ENCODE measurements at places on chromosomes 16 and 17.
A peak's percentile ranks its signal among the peaks of the same experiment; 100 is the strongest.

DNA sequence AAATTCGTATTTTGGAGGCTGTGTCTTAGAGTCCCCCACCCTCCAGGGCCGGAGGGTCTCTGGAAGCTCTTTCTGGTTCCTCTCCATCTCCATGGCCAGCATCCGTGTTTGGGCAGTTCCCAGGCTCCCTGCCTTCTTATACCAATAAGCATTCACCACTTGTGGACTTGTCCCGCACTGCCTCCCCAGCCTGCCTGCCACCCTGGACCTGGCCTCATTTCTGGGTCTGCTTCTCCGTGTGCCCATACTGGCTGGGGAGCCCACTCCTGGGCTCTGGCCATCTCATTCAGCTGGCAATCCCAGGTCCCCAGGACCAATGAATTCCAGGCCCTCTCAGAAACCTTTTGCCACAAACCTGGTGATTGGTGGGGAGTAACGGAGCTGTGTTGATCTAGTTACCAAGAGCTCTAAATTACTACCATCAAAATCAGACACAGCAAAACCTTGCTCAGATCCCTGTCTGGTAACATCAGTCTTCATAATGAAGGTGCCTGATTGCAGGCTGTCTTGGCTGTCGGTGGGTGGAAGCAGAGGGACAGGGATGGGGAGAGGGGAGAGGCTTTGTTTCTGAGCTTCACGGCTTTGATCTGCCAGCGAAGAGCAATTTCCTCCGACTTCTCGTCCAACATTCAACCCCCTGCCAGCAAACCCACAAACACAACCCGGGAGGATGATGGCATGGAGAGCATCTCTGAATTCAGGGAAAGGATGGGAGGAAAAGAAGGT, 27.7 kb upstream of the CRHR1 start:
- DNase-seq = no peak

GRCh38 chr17:77435272-77436057, 294.7 kb downstream of the SEC14L1 start:
- no peak for DNase-seq

GRCh38 chr17:33460781-33461450, 167.8 kb upstream of the ASIC2 start:
- no peak for DNase-seq

DNA sequence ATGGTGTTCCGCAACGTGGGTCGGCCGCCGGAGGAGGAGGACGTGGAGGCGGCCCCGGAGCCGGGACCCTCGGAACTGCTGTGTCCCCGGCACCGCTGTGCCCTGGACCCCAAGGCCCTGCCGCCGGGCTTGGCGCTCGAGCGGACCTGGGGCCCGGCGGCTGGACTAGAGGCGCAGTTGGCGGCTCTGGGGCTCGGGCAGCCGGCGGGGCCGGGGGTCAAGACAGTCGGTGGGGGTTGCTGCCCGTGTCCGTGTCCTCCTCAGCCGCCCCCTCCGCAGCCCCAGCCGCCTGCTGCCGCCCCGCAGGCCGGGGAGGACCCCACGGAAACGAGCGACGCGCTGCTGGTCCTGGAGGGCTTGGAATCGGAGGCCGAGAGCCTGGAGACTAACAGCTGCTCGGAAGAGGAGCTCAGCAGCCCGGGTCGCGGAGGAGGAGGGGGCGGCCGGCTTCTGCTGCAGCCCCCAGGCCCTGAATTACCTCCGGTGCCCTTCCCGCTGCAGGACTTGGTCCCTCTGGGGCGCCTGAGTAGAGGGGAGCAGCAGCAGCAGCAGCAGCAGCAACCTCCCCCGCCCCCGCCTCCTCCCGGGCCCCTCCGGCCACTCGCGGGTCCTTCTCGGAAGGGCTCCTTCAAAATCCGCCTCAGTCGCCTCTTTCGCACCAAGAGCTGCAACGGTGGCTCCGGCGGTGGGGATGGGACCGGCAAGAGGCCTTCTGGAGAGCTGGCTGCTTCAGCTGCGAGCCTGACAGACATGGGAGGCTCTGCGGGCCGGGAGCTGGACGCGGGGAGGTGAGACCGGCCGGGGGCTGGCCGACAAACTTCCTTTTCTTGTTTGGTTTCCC, 821 bp downstream of the SOCS7 start:
- peak; percentile 35 for DNase-seq

DNA sequence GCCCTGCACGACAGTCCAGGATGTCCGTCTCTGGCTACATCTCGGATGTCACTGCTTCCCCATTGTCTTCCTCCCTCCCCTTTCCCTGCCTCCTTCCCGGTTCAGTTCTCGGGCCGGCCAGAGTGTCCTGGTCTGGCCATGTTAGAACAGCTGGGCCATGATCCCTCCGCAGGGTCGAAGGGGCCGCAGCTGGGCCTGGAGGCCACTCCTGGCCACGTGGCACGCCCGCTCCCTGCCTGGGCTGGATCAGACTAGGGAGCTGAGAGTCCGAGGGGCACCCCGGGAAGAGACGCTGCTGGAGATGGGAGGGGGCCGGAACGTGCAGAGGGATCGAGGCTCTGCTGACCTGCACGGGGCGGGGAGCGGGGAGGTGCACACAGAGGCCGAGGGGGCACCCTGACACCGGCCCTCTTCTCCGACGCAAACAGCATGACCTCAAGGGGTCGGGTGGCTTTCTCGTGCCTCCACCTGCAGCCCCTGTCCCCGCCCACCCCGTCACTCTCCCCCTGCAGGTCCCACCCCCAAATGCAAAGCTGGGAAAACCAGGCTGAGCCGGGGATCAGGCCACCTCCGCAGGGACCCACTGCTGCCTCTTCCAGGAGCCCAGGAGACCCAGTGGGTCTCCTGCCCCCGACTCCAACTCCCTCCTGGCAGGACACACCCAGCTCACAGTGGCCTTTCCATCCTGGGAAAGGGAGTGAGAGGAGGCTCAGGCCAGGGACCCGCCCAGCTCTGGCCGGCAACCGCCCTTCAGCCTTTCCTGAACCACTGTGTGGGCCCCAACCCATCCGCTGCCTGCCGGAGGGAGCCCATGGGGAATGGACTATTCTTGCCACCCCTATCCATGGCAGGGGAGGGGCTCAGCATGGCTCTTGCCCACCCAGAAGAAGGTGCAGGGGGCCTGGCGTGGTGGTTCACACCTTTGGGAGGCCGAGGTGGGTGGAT, 38.5 kb downstream of the CTU2 start:
- DNase-seq = no peak

GRCh38 chr16:9092978-9093344, 1.5 kb downstream of the HAPSTR1 start:
- DNase-seq = peak; percentile 18

DNA sequence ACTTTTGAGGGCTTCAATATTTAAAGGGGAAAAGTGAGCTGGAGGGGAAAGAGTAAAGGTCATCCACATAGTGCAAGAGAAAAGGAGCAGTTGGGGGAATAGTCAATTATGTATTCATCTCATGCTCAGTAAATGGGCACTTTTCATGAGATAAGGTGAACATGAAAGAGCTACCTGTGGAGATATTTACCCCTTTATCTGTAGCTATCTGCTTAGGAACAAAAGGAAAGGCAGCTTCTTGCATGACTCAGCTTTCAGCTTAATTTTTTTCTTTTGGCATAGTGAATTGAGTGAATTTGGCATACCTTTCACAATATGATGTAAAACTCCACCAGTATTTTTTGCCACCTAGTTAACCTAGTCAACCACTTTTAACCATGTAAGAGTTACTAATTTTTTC, 26.4 kb downstream of the CPD start:
- DNase-seq = no peak

DNA sequence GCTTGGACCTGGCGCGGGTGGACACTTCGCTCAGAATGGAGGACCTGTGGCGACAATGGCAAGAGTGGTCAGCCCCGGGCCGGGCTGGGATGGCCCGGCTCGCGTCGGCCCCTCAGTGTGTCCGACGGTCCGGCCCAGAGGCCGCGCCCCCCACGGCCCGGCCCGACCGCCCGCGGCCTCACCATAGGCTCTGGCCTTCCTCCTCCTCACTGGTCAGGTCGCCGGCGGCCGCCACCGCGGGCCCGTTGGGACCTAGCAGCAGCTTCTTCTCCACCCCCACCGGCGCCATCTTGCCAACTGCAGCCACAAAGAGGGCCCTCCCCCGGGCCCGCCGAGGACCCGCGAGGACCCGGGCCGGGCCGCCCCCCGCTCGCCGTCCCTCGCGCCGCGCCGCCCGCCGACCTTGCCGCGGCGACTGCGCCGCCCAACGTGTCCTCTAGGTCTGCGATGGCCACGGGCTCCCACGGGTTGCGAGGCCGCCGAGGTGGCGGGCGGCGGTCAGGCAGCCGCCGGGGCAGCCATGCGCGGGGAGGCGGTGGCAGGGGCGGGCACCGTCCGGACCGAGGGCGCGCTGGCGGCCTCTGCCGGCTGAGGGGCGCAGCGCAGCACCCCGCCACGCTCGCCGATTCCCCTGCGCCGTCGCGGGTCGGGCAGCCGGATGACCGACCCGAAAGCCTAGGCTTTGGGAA, at the start of gene DYNC1LI2:
Gene DYNC1LI2 (minus strand): TSS at position 307 of the 689 bp plus-strand sequence. CDS start 18 bp downstream, at position 289.
- peak; percentile 79 for DNase-seq

GRCh38 chr17:58902322-58902721, 146.7 kb downstream of the PPM1E start:
- no peak for DNase-seq

- DNase-seq = no peak
Measured at GRCh38 chr16:2527071-2527783, 4.0 kb downstream of the CEMP1 start.

GRCh38 chr16:86217891-86218270, 292.4 kb upstream of the FOXF1 start:
- no peak for DNase-seq

GRCh38 chr16:2243031-2243528, 6.8 kb downstream of the DNASE1L2 start:
- DNase-seq = no peak

DNA sequence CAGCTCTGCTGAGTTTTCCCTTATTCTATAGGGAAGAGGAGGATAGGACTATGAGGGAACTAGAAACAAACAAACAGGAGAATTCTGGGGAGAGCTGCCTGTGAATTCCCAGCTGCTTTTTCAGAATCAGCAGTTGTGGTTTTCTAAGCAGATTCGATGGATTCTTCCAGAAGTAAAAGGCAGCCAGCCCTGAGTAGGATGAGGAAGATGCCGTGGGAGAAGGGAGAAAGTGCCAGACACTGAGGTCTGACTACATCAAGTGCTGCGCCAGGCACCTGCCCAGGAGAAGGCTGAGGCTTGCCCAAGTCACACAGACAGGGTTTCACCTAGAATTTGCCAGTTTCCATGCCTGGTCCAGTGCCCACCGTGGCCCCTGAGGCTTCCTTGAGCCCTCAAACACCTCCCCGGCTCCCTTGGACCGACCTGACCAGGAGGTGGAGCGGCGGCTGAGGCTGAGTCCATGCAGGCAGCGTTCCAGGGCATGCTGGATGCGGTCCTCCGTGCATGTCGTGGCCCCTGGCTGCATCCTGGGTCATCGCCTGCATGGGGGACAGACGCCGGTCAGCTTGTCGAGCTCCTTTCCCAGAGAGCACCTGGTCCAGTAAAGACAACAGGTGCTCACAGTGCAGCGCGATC, 43.6 kb upstream of the PIK3R6 start:
- no peak for DNase-seq

GRCh38 chr16:84406006-84406963, 37.9 kb downstream of the ATP2C2 start:
- no peak for DNase-seq

DNA sequence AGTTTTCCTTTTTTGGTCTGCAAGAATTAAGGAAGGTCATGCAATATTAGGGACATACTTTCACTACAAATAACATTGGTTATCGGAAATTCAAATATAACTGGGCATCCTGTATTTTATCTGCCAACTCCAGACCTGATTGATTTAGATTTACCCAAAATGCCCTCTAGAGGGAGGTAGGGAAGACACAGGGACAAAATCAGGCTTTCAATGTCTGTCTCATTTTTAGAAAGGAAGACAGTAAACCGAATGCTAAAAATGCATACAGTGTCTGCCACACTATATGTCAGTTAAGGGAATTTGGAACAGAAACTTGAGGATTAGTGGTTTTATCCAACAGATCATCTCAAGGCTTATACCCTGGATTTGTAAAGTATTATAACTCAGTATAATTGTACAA, 161.7 kb upstream of the SOX9 start:
- DNase-seq = no peak

GRCh38 chr16:48194828-48195556, 39.2 kb upstream of the ABCC12 start:
- DNase-seq = peak; percentile 78
